GM04503 (cell line): ENCODE measurements at places on chromosomes 5 and 9.

- no peak for DNase-seq
Measured at GRCh38 chr5:64632251-64632650, 58.1 kb upstream of the SHISAL2B start.

- no peak for DNase-seq
Measured at GRCh38 chr5:158820891-158821290, 278.8 kb downstream of the EBF1 start.

GRCh38 chr5:175772747-175773533 is 98.4 kb upstream of the CPLX2 start:
- no peak for DNase-seq

DNA sequence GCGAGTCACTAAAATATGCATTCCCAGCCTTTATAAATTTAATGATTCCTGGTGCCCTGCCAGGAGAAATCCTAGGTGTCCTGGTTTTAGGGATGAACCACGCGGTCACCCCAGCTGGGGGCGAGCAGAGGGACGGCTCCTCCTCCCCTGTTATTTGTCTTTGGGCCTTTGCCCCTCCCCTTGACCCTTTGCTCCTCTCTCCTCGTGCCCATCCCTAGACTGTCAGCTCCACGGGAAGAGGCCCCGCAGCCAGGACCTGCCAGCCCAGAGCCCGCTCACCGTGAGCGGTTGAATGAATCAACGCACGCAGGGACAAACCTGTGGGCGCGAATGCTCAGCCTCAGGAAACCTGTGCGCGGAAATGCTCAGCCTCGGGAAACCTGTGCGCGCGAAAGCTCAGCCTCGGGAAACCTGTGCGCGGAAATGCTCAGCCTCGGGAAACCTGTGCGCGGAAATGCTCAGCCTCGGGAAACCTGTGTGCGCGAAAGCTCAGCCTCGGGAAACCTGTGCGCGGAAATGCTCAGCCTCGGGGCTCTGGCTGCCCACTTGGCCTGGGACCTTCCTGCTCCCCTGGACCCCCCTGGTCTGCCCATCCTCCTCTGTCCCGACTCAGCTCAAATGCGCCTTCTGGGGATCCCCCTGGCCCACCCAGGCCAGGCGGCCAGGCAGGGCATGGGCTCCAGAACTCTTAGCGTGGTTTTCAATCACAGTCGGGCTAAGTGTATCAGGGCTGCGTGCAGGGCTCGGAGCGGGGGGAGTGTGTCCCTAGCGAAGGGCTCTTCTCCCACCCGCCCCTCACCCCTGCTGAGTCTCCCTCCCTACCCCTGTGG is 140.5 kb upstream of the COL5A1 start:
- no peak for DNase-seq

- DNase-seq: no peak
Measured at GRCh38 chr9:6943293-6943692, 185.5 kb downstream of the KDM4C start.

DNA sequence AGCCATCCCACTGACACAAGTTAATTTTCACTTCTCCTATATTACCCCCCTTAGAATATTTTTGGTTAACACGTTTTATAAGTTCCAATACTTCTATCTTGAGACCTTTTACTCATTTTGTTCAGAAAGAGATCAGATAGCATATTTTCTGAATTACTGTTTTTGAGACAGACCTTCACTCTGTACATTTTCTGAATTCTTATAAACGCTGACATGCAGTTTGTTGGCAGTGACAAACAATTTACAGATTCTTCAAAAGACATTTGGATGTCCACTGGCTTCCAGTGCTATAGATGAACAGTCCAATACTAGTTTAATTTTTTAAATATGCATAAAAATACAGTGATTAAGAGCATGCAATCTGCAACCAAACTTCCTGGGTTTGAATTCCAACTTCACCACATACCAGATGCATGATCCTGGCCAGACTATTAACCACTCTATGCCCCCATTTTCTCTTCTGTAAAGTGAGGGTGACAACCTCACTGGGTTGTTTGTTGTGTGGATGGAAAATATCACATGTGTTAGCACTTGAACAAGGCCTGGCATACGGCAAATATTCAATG is 142.1 kb downstream of the AGTPBP1 start:
- DNase-seq: peak; percentile 14

DNA sequence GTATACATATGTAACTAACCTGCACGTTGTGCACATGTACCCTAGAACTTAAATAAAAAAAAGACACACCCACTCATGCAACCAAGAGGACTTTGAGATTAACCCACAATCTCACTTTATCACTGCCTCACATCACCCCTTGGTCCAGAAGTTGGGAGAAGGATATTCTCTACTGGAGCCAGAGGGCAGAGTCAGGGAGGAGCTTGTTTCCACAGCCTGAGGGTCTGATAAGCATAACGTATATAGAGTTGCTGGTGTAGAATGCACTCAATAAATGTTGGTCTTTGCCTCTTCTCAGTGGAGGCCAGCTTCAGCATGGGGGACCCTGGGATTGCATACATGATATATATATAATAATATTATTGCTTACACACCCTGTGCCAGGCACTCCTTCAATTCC is 10.1 kb downstream of the KCNV2 start:
- DNase-seq: no peak

- peak; percentile 54 for DNase-seq
Measured at GRCh38 chr5:58248221-58248620, 211.7 kb downstream of the PLK2 start.

- DNase-seq: no peak
Measured at GRCh38 chr9:125850763-125851162, 103.6 kb downstream of the PBX3 start.

- peak; percentile 70 for DNase-seq
Measured at GRCh38 chr9:33139421-33140228, 27.5 kb downstream of the B4GALT1 start.

DNA sequence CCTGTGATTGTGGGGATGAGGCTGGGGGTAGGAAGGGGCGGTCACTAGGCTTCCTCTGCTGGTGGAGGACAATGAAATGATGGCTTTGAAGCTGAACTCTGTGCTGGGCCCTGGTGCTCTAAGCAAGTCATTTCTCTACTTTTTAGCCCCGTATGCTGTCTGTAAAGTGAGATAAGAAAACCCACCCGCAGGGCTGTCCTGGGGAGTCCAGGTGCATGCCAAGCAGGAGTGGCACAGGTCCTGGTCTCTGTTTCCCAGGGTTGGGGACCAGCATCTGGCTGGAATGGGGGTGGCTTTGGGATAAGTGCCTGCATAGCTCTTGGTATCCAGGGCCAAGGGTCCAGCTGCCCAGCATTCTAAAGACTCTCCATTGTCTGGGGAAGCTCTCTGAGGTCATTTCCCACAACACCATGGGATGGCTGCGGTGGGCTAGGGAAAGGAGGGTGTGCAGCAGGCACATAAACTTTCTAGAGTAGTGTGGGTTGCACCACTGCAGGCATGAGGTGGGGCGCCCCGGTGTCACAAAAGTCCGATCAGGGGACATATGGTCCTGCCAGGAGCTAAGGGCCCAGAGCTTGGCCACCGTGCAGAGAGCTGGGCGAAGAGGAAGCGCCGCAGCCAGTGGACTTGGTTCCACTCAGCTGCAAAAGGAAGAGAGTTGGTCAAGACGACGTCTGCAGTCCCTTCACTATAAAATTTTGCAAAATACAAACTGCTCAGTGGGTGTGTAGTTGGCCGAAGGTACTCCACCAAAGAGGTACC is 25.6 kb upstream of the GTF3C5 start:
- no peak for DNase-seq

- no peak for DNase-seq
Measured at GRCh38 chr5:142719836-142720370, 34.0 kb upstream of the FGF1 start.
